ENCODE measurements at places on chromosomes 7 and 10.

GRCh38 chr10:111277661-111278060 is 200.8 kb downstream of the ADRA2A start:
- no peak for DNase-seq

GRCh38 chr10:98074315-98074911 is 44.0 kb upstream of the CRTAC1 start:
- peak; percentile 20 for DNase-seq

- DNase-seq, result peak; percentile 16
Observed at GRCh38 chr10:96673318-96674099, 46.8 kb downstream of the PIK3AP1 start.

- DNase-seq, result peak; percentile 77
Observed at GRCh38 chr7:91182819-91183764, 81.1 kb upstream of the FZD1 start.

GRCh38 chr7:87116315-87116714 is 35.9 kb upstream of the DMTF1 start:
- DNase-seq, result no peak

DNA sequence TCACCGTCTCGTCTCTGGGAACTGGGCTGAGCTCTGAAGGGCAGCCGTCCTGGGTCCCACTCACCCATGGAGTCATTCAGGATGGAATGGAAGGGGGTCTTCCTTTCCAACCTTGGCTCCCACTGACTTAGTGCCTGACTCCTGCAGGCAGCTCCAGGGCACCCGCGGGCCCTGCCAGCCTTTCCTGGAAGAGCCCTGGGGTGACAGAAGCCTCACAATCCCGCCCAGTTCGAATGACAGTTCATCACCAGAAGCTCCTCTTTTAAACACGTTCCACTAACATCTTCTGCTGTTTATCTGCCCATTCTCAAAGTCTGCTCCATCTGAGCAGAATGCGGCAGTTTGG is 110.6 kb downstream of the TNS3 start:
- no peak for DNase-seq

DNA sequence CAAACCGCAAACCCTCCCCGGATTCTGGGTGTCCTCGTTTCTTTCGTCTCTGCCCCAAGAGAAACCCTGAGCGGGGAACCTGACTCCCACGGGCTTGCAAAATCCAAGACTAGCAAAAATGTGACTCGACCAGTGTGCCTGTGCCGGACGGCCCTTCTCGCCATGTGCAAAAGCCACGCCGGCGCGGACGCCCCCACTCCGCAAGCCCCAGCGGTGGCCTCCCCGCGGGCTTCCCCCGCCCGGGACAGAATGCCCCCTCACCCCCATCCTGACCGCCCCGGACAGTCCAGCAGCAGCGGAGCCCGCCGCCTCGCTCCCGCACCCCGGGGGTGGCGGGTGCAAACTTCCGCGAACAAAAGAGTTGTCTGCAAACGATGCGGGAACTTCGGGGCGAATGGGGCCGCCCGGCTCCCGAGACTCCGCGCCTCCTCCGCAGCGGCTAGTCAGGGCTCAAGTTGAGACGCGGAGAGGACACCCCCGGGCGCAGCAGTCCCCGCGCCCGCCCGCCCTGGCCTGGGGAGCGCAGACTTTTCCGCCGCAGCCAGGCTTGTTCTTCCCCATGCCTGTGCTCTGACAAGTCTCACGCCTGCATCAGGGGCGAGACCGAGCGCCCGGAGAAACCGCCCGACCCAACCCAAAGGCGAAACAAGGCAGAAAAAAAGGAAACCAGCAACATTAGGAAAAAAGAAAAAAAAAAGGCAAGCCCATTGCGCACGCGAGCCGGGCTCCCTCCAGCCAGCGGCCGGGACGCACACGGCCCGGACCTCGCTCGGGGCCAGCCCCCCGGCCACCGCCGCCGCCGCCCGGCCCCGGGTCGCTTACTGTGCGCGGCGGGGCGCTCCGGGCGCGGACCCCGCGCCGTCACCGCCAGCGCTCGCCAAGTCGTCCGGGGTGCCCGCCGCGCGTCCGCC is 732 bp downstream of the FAM53B start:
- DNase-seq, result peak; percentile 59

DNA sequence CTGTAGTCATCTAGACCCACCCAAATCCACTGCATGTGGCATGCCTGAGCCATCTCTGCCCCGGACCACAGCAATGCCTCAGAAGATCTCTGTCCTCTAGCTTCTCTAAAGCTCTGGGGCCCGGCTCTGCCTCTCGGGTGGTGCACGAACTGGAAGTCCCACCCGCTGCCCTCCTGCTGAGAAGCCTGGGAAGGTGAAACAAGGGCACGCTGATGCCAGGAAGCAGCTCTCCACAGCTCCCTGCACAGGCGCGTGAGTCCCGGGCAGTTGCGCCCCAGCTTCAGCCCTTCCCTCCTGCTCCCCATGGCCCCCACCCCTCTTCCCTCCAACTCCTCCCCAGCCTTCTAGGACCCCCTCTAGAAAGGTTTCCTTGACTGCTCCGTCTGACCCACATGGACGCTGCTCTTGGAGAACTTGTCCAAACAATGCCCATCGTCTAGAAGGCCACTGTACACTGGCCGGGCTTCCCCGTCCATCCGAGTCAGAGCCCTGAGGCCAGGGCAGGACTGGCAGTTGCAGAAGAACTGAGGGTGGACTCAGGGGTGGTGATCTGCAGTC is 12.8 kb downstream of the KCNH2 start:
- no peak for DNase-seq

GRCh38 chr7:20284771-20285143 is 45.9 kb upstream of the ITGB8 start:
- DNase-seq, result no peak

DNA sequence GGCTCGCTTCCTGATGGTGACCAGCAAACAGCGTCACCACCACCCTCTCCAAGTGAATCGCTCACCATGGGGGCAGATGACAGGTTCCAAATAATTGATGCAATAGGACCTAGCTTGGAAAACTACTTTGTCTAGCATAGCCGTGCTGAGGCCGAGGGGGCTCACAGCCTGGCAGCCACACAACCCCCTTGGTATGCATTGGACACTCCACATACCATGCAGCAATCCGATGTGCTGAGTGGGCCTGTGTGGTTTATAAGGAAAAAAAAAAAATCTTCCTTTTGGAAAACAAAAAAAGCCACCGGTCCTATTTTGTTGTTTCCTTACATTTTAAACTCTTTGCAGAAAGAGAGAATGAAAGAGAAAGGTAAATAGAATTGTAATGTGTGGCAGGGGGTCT is 15.1 kb downstream of the GATA3 start:
- DNase-seq, result peak; percentile 48

DNA sequence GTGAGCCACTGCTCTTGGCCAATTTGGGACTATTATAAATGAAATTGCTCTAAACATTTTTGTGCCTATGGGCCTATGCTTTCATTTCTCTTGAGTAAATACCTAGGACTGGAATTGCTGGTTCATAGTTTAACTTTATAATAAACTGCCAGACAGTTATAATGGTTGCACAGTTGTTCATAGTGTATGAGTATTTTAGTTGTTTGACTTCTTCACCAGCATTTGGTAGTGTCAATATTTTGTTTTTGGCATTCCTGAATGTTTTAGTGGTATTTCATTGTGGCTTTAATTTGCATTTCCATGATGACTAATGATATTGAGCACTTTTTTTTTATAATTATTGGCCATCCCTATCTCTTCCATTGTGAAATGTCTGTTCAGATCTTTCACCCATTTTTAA is 29.5 kb downstream of the PLEKHA8 start:
- DNase-seq, result no peak

- DNase-seq, result no peak
Observed at GRCh38 chr7:142445019-142445686, 187.3 kb upstream of the PRSS58 start.

DNA sequence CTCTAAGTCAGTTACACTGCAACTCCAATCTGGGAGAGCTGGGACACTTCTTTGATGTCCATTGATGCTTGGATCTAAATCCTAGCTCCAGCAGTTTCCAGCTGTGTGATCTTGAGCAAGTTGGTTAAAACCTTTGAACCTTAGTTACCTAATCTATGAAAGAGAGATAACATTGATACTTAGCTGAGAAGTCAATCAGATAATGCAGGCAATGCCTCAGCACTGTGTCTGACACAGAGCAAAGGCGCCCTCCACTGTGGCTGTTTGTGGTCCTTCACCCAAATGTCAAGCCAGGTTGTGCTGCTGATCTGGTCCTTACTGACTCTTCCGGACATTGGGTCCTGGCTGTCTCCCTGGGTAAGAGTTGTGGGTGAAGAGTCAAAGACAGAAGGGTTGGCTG is 20.2 kb downstream of the DNTT start:
- DNase-seq, result no peak

GRCh38 chr10:75245354-75246250 is 9.8 kb upstream of the COMTD1 start:
- no peak for DNase-seq

GRCh38 chr7:154442939-154443338 is 390.7 kb downstream of the DPP6 start:
- DNase-seq, result no peak

GRCh38 chr7:151046603-151047573 is 1.4 kb upstream of the ASIC3 start:
- DNase-seq, result peak; percentile 63

DNA sequence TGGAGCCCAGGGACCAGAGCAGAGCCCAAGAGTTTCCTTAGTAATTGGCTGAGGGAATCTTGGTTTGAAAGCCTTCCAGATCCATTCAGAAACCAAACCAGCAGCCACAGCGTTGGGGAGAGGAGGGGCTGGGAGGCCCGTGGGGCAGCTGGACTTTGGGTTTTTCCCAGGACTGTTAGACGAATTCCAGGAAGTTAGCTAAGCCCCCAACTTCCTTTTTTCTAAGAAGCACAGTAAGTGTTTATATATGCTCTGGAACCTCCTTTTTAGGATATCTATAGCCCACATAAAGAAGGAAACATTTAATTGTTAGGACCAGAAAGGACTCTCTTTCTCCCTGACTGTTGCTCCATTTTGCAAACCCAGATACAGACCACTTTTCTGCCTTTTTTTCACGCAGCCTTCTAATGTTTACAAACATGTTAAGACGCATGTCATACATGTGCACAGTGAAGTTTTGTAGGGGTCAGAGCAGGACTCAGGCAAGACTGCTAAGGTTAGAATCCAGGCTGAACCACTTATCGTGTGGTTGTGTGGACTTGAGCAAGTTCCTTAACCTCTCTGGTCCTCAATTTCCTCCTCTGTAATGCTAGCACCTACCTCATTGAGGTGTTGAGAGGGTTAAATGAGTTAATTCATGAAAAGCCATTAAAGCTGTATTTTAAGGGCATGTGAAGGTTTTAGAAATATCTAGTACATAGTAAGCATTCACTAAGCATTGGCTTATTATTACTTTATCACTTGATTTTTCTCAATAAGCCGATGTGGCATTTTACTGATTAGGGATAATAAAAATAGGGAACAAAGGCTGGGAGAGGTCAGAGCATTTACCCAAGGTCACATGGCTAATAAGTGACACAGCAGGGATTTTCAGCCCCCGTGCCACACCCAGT is 42.4 kb downstream of the TBATA start:
- DNase-seq, result peak; percentile 90

DNA sequence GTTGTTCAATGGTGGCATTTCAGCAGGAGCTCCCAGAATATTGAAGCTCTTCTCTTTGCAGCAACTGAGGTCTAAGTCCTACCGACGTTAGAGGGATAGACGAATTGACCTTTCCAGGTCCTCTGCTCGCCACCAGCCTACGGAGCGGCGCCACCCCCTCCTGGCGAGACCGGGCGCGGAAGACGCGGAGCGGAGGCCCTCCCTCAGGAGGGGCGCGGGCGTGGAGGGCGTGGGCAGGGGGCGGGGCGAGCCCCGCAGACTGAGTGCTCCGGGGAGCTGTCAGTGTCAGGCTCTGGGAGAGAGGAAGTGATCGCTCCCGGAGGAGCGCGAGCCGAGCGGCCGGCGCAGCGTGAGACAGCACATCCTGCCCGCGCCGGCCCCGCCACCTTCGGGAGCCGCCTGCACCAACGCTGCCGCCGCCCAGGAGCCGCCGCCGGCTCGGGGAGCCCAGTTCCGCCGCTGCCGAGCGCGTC is at the start of gene DYNC1I1:
Gene DYNC1I1 (plus strand): TSS at position 257 of the 473 bp plus-strand sequence. CDS start 32,176 bp downstream, outside the sequence.
- DNase-seq, result peak; percentile 89

- peak; percentile 29 for DNase-seq
Observed at GRCh38 chr10:49298671-49298982, 343 bp upstream of the C10orf71 start.

- DNase-seq, result no peak
Observed at GRCh38 chr7:47239034-47239433, 342.9 kb downstream of the TNS3 start.

DNA sequence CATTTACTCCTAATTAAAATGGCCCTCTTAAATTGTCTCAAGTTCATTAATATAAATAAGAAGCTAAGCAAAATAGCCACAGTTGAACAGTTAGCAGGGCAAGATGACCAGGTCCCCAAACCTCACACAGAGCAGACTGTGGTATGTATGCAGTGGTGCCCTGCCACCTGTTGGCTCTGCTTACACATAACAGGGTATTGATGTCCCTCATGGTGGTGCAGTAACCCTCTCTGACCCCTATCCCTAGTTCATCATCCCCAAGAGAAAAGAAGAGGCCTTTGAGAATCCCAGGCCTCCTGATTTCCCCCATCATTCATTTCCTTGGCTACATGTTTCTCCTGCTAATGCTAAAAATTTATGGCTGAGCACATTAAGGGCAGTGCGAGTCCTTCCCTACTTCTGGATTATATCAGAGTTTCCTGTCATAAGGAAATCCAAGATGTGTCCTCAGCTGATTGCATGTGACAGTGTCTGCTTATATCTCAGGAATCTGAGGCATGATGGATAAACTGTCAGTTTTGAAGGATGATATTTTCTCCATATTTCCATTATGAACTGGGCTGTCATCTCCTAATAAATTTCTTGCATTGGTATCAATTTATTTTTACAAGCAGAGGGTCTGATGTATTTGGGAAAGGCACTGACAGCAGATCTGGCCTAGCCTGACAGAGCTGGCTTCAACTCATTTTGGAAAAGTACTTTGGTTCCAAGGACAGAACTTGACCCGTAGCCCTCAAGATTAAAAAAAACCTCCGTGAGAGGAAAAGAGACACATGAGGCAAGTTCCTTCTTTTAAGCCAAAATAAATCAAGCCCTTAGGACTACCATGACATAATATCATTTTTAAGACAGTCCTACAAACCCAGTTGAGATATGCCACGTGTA is 880.6 kb downstream of the LRMDA start:
- peak; percentile 23 for DNase-seq

GRCh38 chr10:1121271-1121970 is 65.2 kb downstream of the WDR37 start:
- DNase-seq, result no peak

DNA sequence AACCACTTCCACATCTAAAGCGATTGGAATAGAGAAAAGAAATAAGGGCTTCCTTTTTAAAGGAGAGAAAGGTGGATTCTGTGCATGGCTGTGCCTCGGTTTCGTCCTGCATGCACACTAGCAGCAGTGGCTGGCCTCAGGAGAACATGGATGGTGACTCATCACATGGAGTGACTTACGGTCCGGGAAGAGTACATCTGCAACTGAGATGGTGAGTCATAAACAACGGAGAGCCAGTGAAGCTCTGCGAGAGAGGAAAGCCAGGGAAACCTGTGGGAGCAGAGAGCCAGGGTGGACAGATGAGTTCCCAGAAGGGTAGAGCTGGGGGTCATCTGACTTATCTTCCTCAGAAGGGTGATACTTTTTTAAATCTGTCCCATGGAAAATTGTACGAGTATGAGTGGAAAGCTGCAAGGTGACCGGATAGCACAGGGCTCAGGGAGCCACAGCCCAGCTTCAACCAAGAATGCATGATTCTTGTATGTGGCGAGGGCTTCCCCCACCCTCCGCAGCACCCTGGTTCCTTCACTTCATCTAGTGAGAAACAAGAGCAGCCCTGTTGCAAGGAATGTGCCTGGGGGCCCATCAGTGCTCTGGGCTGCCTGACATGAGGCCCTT is 259.1 kb downstream of the KLF6 start:
- peak; percentile 93 for DNase-seq
